ENCODE measurements at places on chromosomes 3 and 15.

GRCh38 chr15:73897441-73898261 is 24.3 kb downstream of the TBC1D21 start:
- DNase-seq = peak; percentile 91

DNA sequence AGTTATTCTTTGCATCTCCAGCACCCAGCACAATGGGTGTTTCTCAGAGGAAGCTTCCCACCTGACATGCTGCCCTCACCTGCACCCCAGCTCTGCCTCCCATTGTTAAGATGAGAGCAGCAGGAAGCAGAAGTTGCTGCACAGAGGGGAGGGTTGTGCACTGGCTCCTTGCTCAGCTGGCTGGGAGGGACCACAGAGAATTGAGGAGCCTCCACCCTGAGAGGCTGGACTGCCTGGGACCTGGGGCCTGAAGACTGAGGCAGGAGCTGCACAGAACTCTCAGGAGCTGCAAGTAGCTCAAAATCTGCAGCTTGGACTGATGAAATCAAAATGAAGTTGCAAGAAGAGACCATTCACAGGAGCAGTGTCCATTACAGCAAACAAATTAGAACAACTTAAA is 222.3 kb upstream of the LINGO1 start:
- no peak for DNase-seq

DNA sequence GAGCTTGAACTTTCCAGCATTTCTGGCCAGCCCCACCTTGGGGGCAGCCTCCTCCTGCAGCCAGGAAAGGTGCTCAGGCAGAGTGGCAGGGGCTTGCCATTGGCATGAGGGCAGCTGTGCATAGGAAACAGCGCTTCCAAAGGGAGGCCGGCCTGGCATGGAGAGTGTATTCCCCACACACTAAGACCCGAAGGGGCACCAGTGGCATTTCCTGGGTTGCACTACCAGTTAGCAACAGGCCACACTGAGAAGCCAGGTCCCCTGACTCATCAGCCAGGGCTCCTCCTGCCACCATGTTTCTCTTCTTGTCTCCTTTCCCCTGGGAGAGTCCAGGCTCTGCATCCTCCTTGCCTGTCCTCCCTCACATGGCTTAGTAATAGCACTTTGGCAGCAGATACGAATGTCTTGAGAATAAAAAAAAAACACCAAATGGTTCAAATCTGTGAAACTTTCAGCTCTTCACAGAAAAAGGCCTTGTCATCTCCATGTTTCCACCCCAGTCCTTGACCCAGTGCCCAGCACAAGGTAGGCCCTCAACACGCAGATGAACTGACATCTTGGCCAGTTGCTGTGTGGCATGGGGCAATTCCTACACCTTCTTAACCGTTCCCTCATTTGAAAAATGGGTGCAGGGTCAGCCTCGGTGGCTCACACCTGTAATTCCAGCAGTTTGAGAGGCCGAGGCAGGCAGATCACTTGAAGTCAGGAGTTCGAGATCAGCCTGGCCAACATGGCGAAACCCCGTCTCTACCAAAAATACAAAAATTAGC is 180.4 kb downstream of the SMAD6 start:
- no peak for DNase-seq

DNA sequence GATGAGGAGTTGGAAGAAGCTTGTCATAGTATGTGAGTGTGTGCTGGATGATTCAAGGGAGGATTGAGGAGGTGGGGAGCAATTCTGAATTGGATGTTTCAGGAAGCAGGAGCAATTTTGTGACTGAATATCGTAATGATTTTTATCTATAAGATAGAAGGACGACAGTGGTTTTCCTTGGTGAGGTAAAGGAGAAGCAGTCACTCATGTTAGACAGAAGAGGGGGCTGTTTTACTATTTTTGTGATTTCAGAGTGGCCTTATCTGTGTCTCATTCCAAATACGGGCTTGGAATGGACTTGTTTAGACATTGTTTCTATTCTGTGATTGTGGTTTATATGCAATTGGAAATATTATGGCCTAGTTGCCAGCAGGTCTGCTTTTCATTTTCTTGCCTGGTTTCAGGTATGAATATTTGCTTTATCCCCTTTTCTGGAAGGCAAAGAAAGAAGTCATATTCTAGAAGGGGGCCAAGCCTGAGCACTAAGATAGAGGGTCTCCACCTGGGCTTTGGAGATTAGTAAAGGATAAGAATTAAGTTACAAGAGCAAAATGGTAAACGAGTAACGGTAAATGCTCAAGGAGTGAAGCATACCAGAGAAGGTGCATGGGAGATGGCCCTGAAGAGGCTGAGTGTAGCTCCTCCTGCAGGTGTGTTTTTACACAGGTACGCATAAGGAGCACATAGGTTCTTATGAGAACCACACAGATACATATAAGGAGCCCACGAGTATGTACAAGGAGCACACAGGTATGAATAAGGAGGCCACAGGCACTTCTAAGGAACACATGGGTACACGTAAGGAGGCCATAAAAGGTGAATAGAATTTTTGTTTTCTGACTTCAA is 124.6 kb upstream of the KCNAB1 start:
- DNase-seq = peak; percentile 61

DNA sequence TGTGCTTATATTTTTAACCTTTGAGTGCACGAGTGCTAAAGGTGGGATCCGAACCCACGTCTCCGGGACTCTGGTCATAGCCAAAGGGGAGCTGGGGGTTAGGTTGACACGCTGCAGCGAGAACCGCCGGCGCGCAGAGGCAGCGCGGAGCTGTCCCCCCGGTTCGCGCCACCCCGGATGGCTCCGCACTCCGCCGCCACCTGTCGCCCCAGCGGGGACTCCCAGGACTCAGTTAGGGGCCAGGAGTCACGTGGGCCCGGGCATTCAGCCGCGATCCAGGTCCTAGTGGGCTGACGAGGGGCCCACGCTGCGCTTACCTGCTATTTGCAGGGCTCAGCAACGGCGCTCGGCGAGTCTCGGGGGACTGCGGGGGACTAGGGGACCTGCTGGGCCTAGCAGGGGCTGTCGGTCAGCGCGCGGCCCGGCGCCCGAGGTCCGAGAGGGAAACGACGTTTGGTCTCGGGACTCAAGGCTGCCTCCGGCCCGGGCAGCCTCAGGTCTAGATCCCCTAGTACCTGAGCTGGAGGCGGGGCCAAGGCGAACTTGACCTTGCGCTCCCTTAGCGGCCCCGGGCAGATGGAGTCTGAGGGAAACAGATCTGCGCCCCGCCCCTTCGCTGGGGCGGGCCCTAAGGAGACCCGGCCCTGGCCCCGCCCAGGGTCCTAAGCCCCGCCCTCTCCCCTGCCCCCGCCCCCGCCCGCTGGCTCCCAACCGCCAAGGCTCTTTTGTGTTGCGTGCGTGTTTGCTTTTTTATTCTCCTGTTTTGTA is at the start of gene NMNAT3:
Gene NMNAT3 (minus strand): TSS at position 585 of the 768 bp plus-strand sequence. CDS start 50,248 bp downstream, outside the sequence.
- DNase-seq = peak; percentile 75

DNA sequence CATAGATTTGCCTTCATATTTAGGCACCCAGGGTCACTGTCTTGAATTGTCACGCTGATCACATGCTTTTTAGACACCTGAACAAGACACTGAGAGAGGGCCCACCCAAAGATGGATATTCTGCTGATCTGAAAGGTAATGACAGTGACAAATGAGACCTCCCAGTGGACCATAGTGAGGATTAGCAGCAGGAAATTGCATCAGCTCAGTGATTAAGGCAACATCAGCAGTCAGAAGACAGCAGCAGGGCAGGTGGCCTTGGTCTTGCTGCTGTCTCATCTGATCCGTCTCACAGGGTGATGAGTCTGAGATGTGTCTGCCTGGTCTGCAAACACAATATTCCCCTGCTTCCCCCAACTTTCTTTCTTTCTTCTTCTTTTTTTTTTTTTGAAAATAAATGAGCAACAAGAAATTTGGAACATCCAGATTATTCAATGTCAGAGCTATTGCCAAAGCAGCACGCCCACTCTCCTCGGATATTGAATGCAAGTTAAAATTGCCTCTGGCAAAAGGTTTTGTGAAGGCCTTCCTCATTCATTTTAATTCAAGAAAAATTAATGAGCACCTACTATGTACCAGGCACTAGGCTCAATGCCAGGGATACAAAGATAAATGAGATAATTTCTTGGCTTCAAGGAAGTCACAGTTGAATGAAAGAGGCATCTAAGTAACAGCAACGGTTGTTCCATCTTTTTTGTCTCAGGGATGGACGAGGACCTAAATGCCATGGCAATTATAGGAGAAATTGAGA is 14.1 kb downstream of the OTOL1 start:
- DNase-seq = no peak

DNA sequence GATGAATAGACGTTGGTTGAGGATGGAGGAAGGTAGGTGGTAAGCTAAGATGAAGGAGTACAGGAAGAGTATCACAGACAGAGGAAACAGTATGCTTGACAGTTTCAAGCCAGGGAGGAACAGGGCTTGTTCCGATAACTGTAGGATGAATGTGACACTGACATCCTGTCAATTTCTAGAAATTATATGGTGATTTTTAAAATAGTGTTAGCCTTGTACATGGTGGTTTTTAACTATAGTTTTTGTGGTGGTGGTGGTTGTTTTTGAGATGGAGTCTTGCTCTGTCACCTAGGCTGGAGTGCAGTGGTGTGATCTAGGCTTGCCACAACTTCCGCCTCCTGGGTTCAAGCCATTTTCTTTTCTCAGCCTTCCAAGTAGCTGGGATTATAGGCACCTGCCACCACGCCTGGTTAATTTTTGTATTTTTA is 92.8 kb downstream of the FNDC3B start:
- DNase-seq = no peak

DNA sequence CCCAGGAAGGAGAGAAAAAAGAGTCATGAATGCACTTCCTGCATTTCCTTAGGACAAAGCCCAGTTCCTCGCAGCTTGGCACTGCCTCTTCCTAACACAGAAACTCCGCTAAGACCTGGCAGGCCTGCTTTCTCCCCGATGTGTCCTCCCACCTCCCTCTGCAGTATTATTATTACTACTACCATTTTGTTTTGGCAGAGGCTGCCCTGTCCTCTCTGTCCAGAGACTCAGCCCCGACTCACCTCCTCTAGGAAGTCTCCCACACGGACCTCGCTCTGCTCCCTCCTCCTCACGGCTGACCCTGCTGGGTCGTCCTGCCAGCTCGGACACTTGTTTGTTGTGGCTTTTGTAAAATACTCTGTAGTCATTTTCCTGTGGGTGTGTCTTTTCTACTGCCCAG is 107.2 kb upstream of the HACD2 start:
- DNase-seq = no peak

- no peak for DNase-seq
Measured at GRCh38 chr3:155938409-155938808, 68.0 kb downstream of the GMPS start.

GRCh38 chr3:56115698-56116097 is 352.6 kb downstream of the ERC2 start:
- DNase-seq = no peak

DNA sequence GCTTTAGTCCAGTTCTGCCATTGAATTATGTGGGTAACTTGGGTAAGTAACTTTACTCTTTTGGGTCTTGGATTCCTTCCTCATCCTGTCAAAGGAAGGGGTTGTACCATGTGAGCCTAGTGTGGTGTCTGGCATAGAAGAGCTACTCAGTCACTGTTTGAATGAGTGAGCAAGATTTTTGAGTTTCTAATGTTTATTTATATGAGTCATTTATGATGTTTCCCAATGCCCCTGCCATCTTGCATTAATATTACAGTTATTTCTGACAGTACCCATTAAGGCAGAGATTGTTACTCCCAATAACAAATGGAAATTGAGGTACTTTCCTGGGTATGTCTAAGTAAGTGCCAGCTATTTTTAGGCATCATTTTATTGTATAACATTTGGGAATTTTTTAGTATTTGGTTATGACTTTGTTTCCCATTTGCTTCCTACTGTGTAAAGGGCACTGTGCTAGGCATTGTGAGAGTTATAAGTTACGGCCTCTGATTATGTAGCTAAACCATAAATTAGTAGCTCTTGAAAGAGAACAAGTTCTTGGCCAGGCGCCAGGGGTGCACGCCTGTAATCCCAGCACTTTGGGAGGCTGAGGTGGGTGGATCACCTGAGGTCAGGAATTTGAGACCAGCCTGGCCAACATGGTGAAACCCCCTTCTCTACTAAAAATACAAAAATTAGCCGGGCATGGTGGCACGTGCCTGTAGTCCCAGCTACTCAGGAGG is 23.5 kb downstream of the NR1D2 start:
- no peak for DNase-seq

GRCh38 chr15:77865106-77865610 is 212.4 kb downstream of the TBC1D2B start:
- no peak for DNase-seq

Measured in HEK293T (cell line).